ENCODE measurements at places on chromosomes 12 and 14.

GRCh38 chr12:61538951-61539350 is 721.3 kb upstream of the USP15 start:
- DNase-seq = no peak

DNA sequence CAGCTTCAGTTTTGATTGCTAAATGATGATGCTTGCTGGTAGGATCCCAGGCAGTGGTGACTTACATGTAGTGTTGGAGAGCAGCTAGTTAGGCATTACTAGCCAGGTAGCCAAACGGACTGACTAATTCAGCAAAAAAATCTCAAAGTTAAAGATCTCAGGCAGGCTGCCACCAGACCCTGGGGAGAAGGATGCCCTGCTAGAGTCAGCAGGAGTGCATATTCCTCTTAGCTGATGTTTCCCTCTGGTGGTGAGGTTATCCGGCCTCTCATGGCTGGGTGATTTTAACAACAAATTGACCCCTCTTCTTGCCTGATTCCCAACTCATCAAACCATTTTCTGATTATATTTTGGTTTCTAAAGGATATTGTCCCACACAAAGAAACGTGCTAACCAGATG is 2.8 kb downstream of the EFS start:
- DNase-seq = no peak

DNA sequence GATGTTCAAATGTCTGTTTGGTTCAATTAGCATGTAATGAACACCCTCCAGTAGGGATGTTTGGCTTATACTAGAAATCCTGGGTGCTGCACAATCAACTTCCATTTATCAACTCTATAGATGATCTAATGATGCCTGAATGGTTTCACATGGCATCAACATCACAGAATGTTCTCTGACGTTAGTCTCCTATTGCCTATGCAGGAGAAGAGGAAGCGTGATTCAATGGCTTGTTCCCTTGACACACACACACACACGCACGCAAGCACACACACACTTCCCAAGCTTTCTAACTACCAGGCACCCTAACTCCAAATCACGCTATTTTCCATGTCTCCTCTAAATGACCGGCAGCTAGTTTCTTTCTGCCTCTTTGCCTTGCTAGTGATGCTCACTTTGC is 49.3 kb downstream of the PKP2 start:
- no peak for DNase-seq

DNA sequence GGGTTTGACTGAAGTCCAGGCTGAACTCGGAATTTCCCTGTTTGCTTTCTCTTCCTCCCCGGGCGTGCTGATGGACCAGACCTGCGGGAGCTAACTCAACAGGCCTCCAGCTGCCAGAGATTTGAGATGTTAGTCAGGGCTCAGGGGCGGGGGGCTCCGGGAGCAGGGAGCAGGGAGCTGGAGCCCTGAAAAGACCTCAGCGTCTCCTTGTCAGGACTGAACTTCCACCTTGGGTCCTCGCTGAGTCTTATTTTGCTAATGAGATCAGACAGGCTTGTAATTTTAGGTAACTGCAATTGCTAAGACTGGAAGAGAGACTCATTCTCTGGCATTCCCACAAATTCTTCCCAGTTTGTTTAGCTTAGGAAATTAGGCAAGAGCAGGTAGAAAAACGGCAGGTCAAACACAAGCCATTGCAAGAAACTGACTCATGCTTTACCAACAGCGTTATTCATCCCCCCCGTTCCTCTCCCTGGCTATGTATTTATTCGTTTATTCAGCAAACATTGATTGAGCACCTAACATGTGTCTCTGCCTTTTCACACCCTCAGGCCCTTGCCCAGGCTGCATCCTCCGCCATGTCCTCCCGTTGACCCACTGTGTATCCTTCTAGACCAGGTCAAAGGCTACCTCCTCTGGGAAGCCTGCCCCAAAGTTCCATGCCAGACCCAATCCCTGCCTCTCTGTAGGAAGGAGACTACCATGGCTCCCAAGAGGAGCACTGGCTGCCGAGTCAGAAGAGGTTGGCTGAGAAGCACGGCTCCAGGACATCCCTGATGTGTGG is 80.4 kb upstream of the DIO3 start:
- DNase-seq = no peak

GRCh38 chr12:15996254-15996653 is 85.1 kb downstream of the DERA start:
- no peak for DNase-seq

DNA sequence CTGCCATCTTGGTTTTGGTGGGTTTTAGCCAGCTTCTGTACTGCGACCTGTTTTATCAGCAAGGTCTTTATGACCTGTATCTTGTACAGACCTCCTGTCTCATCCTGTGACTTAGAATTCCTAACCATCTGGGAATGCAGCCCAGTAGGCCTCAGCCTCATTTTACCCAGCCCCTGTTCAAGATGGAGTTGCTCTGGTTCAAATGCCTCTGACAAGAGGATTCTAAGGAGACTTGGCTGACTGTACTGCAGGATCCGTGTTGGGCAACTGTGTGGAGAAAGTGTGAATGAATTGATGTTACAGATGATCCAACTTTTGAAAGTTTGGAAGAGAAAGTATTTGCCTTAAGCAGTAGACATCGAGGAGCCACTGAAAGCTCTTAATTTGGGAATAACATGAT is 91.0 kb downstream of the TTLL5 start:
- DNase-seq = no peak

DNA sequence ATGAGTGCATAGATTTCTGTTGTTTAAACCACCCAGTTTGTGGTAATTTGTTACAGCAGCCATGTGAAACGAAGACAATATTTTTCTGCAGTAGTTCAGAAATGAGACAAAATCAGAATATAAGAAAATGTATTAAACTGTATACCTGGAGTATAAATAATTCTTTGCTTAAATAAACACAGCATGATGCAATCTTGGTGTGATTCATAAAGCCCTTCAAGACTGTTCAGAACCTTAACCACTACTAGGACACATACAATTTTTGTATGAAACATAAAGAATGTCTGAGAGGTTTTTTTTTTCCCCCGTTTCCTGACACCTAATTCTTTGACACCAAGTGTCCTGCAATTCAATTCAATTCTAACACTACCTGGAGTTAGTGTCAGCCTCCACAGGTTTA is 10.5 kb downstream of the C12orf75 start:
- no peak for DNase-seq

DNA sequence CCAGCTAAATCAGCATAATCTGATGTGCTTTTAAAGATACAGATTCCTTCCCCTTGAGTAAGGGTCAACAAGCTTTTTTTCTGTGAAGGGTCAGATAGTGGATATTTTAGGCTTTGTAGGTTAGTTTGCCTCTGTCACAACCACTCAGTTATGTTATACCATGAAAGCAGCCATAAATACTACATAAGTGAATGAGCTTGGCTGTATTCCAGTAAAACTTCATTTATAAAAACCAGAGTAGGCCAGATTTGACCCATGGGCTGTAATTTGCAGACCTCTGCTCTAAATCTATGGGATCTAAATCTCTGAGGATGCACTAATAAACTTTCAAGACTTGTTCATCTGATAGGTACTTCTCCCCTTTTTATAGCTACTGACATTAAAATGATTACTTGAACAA is 47.7 kb downstream of the LEMD3 start:
- no peak for DNase-seq

- DNase-seq = no peak
These were observed 246.6 kb downstream of the CHST11 start for GRCh38 chr12:104703372-104703771.

DNA sequence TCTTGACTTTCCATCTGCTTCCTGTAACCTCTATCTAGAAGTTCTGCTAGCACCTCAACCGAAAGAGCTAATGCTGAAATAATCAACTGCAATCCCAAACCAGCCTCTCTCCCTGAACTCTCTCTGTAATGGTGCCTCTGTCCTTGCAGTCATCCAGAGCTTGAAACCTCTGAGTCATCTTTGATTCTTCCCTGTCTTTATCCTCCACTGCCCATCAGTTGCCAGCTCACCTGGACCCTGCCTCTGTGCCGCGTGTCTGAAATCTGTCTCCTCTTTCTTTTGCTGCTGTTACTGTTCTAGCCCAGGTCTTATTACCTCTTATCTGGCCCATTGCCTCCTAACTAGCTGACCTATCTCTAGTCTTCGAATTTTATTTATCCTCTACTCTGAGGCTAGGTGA is 15.5 kb downstream of the CLSTN3 start:
- DNase-seq = no peak

DNA sequence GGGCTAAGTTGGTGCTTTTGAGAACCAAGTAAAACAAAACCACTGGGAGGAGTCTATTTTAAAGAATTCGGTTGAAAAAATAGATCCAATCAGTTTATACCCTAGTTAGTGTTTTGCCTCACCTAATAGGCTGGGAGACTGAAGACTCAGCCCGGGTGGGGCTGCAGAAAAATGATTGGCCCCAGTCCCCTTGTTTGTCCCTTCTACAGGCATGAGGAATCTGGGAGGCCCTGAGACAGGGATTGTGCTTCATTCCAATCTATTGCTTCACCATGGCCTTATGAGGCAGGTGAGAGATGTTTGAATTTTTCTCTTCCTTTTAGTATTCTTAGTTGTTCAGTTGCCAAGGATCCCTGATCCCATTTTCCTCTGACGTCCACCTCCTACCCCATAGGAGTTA is 1.8 kb upstream of the RAB5B start:
- no peak for DNase-seq

DNA sequence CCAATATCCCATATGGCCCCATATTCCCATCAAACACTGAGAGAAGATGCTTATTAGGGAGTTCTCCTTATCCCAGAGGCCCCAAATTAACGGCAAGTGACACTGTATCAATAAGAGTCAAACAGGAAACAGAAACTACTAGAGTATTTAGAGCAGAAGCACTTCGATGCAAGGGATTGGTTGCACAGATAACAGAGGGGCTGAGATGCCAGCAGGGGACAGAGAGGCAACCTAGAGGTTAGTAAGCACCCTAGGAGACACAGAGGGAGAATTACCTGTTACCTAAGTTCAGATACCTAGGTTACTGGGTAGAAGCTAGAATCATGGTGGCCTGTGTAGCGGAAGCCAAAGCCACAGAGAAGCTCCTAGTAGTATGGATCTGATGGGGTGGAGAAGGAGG is 2.9 kb downstream of the HEBP1 start:
- DNase-seq = no peak

DNA sequence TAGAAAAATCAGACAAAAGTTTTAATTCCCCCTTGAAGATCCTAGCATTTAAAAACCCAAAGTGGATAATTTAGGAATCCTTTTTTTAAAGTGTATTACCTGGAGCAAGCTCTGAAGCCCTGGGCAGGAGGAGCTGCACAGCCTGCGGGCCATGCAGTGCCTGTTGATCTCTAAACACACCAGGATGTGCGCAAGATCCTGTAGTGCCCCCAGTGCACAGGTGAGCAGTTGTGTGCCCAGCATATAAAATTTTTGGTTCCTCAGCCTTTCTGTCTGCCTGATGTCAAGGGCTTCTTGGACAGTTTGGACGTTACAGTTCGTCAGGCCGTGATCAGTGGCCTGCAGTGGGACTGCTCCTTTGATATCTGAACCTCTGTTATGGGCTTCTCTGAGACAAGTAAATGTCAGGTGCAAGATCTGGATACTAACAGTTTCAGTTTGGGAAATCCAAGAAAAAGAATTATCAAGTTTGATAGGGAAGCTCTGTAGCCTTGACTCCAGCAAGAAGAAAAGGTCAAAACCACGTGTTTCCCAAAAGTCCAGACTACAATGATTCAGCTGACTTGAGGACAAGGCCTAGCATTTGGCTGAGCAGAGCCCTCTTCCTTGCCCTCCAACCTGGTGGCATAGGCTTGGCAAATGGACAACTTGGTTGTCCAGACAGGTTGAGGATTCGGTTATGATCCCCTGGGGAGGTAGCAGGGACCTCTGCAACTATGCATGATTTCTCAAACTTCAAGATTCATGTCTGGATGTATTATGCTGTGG is 1.0 kb downstream of the ATXN7L3B start:
- DNase-seq = no peak

- DNase-seq = no peak
These were observed 441.8 kb upstream of the FLRT2 start for GRCh38 chr14:85088192-85088591.

DNA sequence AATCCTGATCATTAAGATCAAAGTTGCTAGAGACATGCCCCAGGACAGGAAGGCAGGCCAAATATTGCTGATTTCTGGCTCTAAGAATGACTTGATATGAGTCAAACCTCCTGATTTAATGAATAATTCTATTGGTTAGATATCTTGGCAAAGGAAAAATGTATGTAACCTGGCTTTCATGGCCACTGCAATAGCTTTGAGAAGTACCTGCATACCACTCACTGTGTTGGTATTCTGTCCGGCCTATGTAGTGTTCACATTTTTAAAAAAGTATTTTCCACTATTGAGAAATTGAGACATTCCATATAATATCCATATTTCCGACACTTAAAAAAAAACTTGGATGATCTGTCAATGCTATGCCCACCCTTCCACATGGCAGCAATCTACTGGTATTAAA is 283.1 kb upstream of the SOX5 start:
- DNase-seq = no peak

- DNase-seq = peak; percentile 61
These were observed 53.1 kb upstream of the PLEKHG7 start for GRCh38 chr12:92649511-92650227.

- no peak for DNase-seq
These were observed 76.0 kb downstream of the SYNE2 start for GRCh38 chr14:63928744-63929174.

GRCh38 chr12:49330631-49331379 is 6.2 kb downstream of the C1QL4 start:
- DNase-seq = no peak

GRCh38 chr12:24153079-24153478 is 203.6 kb upstream of the SOX5 start:
- DNase-seq = no peak

DNA sequence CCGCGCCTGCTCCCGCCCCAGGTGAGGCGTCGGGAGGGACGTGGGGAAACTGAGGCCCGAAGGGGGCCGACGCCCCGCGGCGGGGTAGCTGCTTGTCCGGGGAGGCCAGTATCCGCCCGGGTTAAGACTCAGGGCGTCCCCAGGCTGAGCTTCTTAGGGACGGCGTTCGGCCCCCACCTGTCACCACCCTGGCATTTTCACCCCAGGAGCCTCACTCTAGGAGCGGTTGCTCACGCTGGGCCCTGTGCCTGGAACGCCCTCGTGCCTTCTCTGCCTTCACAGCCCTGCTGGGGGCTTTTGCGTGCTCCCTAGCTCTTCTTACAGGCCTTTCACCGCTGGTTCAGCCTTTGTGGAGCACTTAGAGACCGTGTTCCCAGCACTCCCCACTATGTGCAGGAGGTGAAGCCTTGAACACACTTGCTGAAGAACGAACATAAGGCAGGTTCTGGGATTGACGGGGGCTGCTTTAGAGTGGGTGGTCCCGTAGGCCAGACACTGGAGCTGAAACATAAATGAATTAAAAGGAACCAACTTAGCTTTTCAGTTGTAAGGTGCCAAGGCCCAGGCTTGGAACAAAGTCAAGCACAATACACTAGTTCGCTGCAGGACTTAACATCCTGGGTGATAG is 601 bp downstream of the ZNF839 start:
- DNase-seq = no peak

GRCh38 chr12:49642370-49642802 is 19.0 kb downstream of the PRPF40B start:
- no peak for DNase-seq

DNA sequence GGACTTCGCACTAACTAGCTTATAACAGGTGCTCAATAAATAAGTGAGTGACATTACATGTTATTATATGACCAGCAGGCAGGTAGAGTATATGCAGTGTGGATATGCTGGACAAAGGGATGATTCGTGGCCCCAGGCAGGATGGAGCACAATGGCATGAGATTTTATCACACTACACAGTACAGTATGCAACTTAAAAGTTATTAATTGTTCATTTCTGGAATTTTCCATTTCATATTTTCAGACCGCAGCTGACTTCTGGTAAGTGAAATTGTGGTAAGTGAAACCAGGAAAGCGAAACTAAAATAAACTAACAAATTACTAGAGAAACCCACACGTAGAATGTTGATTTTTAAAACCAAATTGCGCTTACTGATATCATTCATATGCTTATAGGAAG is 3.3 kb downstream of the PARP11 start:
- no peak for DNase-seq

Measured in cerebellar nuclear complex (tissue), 1 donor.